ENCODE measurements at places on chromosomes 2 and 18.

- DNase-seq, result no peak
Measured at GRCh38 chr2:58497168-58497567, 256.0 kb upstream of the FANCL start.

DNA sequence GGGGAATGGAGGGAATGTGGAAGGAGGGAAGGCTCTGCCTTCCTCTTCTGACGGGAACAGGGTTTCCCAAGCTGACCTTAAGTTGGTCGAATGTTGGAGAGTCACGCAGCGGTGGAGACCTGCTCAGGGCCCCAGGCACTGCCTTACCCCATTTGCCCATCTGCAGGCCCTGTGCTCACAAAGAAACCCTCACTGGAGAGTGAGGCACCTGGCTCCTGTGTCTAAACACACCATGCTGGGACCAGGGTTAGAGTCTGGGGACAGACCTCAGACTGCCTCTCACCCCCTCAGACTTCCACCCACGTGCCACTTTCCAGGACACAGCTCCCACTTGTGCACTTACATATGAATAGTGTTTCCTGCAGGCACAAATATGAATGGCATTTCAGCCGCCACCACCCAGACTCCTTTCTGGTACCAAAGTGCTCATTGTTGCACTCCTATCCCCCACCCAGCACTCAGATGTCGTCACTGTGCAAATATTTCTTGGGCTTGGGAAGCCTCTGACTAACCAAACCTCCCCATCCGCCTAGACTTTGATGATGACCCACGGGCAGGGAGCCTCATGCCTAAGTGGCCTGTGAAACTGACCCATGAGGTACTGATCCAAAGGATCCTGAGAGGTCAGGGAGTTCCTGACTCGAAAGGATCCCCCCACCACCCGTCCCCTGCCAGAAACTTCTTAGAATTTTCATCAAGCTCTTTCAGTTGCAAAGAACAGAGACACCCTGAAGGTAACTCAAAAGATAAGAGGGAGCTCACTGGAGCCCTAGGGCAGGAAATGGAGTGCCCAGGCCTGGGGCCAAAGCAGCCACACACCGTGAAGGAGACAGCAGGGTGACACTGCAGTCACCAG is 78.3 kb downstream of the STPG4 start:
- DNase-seq, result no peak

DNA sequence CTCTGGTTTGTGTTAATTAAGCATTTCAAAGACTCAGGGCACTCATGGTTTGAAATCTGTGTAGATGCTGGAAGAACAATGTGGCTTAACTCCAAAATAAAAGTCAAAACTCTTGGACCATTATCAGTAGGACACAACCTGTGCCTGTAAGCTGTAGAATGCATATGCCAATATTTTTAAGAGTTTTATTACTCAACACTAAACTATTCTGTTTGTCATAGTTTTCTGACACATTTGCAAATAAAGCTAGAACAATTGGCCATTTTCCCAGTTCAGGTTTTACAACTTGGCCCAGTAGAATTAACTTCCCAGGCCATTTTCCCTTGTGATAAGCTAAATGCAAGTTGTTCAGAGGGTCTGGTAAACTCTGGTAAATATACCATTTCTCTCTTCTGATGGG is 713.1 kb downstream of the CBLN2 start:
- DNase-seq, result no peak

GRCh38 chr18:26780520-26781325 is 84.8 kb downstream of the AQP4 start:
- DNase-seq, result no peak

- DNase-seq, result no peak
Measured at GRCh38 chr2:37466533-37467222, 122.2 kb downstream of the QPCT start.

DNA sequence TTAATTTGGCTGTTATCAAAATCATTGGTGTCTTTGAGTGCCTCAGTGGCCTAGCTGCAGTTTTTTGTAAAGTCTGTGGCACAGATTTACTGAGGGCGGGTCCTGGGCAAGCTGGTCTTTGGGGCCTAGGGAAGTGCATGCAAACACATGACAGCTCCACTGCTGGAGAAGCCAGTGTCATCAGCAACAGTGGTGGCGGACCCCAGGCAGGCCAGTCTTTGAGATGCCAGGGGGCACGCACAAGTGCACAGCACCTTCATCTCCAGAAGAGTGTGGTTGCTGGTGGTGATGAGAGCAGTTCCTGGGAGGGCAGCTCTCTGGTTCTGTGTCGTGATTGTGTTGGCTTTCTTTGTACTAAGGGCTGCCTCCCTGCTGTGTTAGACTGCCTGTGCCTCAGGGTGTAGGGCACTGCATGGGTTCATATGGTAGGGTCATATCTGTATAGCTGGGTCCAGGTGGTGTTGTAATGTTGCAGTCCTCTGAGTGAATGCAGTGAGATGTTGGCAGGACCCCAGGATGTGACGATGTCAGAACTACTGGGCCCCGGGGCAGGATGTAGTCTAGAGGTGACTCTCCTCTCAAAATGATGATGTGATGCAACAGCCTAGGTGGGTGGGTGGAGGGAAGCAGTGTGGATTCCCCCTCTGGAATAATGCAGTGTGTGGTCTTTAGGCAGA is 646.7 kb upstream of the CDH2 start:
- DNase-seq, result no peak

GRCh38 chr18:67805261-67805660 is 288.7 kb upstream of the DSEL start:
- no peak for DNase-seq

GRCh38 chr18:34592481-34592880 is 117.6 kb upstream of the DTNA start:
- DNase-seq, result no peak

DNA sequence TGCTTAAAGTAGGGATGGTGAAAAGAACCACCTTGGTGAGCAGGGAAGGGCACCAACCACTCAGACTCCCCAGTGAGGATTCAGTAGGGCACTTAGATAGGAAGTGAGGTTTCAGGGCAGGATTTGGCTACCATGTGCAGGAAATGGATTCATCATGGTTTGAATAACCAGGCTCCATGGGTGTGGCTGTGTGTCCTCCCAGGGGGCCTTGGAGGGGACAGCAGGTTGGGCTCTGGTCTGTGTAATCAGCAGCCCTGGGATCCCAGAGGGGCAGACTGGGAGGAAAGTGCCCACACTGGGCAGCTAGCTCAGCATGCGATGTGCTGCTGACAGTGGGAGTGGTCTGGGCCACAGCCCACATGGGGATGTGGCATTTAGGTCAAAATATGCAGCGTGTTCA is 224.6 kb downstream of the CELF4 start:
- no peak for DNase-seq

- DNase-seq, result no peak
Measured at GRCh38 chr2:12110481-12110880, 364.0 kb downstream of the LPIN1 start.

DNA sequence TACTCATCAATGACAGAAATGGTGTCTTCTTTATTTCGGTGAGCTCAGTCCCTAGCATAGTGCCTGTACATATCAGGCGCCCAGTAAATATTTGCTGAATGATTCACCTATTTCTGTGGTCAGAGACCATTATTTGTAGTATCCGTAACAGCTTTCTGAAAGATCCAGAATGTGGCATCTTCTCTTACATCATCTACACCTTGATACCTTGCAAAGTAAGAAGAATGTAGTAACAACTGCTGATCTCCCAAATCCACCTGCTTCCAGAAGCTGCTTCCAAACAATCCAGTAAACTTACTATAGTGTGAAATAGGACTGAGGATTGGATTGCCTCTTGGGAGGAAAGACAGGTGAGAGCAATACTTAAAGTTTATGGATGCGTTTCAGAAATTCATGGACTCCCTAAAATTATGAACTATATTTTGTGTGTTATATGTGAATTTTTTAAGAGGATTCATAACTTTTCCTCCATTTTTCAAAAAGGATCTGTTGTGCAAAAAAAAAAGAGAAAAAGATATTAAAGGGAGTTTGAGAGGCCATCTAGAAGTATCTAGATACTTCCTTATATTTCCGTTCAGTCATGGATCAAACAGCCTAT is 945 bp upstream of the ASXL2 start:
- no peak for DNase-seq

GRCh38 chr2:178630581-178630980 is 150.3 kb downstream of the PLEKHA3 start:
- no peak for DNase-seq

GRCh38 chr2:30780776-30781330 is 26.4 kb downstream of the CAPN13 start:
- no peak for DNase-seq

DNA sequence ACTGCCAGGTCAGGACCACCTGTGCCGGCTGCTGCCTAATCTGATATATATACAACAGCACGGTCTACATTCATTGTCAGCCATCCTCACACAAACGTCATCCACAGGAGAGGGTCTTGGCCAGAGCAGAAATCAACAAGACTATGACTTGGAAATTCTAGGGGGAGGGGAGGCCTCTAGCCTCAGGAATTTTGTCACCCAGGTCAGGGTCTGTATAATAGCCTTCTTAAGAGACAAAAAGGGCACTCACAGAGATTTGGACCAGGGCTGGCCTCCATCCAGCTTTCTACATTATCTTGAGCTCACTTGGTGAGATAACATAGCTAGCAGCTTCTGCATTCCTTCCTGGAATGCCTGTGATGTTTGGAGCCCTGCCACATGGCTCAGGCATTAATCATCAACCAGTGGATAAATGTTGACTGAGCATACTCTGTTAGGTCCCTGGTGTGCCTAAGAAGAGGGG is 50.4 kb upstream of the CTIF start:
- no peak for DNase-seq

- DNase-seq, result no peak
Measured at GRCh38 chr18:74163019-74163660, 14.8 kb downstream of the TIMM21 start.

- no peak for DNase-seq
Measured at GRCh38 chr2:25071966-25072365, 30.1 kb downstream of the EFR3B start.

- no peak for DNase-seq
Measured at GRCh38 chr2:216666461-216667233, 28.7 kb downstream of the IGFBP5 start.

GRCh38 chr2:233264667-233265066 is 13.2 kb downstream of the ATG16L1 start:
- no peak for DNase-seq

GRCh38 chr2:179974761-179975160 is 32.3 kb downstream of the CWC22 start:
- DNase-seq, result no peak

DNA sequence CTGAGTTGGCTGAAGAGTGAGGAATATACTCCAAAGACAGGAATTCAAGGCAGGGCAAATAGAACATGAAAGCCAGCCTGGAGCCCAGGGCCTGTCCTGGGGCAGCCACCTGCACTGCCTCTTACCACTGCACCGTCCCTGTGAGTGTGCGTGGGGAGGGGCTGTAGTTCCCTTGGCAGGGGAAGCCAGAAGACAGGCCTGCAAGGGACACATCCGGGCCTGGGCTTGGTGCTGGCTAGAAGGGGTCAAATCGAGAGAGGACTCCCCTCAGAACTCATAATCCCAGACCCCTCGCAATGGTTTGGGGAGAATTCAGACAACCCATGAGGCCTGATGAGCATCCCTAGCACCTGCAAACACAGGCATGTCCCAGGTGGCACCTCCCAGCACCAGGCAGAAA is 87.0 kb downstream of the HDAC4 start:
- no peak for DNase-seq

DNA sequence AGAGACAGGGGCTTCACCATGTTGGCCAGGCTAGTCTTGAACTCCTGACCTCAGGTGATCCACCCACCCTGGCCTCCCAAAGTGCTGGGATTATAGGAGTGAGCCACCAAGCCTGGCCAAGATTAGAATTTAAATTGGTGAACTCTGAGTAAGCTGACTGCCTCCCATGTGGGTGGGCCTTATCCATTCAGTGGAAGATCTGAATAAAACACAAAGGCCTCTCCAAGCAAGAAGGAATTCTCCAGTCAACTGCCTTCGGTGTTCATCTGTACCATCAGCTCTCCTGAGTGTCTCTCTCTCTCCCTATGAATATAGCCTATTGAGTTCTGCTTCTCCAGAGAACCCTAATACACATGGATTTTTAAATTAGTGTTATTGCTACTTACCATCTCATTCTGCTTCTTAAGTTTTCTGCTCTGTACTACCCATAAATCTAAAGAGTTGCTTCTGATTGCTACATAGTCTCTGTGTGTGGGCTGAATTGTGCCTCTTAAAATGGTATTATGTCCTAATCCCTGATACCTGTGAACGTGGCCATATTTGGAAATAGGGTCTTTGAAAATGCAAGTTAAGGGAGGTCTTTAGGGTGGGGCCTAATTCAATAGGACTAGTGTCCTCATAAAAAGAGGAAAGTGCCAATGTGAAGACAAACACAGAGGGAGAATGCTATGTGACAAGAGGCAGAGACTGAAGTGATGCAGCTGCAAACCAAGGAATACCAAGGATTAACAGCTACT is 36.3 kb downstream of the FBXO11 start:
- no peak for DNase-seq

DNA sequence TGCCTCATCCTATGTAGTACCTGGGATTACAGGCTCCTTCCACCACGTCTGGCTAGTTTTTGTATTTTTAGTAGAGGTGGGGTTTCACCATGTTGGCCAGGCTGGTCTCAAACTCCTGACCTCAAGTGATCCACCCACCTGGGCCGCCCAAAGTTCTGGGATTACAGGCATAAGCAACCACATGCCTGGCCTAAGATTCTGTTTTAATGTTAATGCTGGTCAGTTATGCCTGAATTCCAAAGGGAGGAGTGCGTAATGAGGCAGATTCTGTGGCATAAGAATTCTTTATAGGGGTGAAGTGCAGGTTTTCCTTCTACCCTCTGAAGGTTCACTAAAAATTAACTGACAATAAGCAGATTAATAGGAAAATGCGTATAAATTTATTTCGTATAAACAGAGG is 1343.8 kb upstream of the LRRTM1 start:
- DNase-seq, result no peak

- DNase-seq, result no peak
Measured at GRCh38 chr2:240812721-240813120, 7.3 kb downstream of the KIF1A start.

DNA sequence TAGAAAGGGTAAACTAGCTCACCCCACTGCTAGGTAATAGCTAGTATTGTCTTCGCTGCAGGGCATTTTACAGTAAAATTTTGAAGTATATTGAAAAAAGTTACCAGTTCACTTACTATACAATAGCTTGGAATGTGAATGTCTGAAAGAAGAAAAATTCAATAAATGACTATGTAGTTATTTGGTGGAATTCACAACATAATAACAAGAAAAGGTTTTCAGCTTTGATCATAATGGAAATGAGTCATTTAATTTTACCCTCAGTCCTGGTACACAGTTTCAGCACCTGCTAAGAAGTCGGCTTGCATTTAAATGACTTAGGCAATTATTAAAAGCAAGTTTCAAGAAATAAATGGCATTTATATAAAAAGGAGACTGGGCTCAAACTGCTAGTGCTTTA is 90.4 kb downstream of the NUP35 start:
- no peak for DNase-seq

DNA sequence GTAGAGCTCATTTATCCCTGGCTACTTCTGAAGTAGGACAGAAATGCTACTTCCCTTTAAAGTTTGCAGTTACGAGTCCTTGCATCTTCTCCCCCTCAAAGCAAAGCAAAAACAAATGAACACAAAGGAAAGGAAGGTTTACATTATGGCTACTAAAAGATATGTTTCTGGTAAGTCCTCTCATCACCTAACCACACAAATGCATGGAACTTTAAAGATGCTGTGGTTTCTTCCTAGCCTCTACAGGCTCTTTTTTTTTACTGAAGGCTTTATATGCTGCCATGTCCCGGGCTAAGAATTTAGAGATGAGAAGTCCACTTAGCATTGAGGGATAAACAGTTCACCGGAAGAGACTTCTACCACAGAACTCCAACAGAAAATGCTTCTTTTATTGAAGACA is 291.2 kb downstream of the SS18 start:
- DNase-seq, result no peak

All from NCI-H1417 treated with DMSO at 0.1 percent for 48 hours (cell line).